ENCODE measurements at places on chromosomes 12 and 14. TPM values are rescaled to one million over a fixed set of nuclear protein-coding genes. Genes with fewer than 3 reads are reported as not detected.

- no peak for DNase-seq
Measured at GRCh38 chr12:120397824-120398540, 29.0 kb upstream of the MSI1 start.

GRCh38 chr14:55514819-55515490, 65.1 kb upstream of the KTN1 start:
- DNase-seq: no peak

GRCh38 chr12:9742661-9743060, 9.8 kb upstream of the CLECL1 start:
- DNase-seq: no peak

SLC8A3 gene
- total RNA-seq: 0.14 TPM

HEBP1 gene
- 63.5 TPM for total RNA-seq

UNC119B gene
- 14.0 TPM for total RNA-seq

DNA sequence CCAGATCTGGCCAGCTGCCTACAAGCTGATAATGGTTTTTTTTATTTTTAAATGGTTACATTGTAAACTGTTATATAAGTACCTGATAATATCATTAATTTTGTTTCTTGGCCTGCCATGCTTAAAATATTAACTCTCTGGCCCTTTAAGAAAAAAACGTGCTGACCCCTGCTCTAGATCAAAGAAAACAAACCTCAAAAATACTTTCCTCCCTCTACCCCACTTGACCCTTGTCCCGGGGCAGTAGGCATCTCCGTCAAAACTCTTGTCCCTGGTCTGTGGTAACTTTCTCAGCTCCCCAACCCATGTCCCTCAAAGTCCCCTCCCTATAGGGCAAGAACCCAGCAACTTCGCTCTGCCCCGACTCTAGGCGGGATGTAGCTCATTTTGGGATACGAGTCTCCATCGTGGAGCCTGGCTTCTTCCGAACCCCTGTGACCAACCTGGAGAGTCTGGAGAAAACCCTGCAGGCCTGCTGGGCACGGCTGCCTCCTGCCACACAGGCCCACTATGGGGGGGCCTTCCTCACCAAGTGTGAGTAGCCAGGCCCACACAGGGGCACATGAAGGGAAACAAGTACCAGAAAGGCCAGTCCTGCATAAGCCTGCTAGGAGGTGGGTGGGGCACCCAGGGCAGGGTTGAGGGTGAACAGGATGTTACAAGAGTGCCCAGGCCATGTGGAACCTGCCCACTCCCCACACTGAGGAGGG, 3.5 kb downstream of the RDH5 start:
- DNase-seq: no peak

CIROP gene
- total RNA-seq: not detected

ZNF705A gene
- total RNA-seq: not detected

GRCh38 chr12:69651922-69652321, 41.2 kb upstream of the LRRC10 start:
- no peak for DNase-seq

LRFN5 gene
- total RNA-seq: 0.81 TPM

- DNase-seq: no peak
Measured at GRCh38 chr12:131061041-131061806, 107.5 kb downstream of the ADGRD1 start.

DNA sequence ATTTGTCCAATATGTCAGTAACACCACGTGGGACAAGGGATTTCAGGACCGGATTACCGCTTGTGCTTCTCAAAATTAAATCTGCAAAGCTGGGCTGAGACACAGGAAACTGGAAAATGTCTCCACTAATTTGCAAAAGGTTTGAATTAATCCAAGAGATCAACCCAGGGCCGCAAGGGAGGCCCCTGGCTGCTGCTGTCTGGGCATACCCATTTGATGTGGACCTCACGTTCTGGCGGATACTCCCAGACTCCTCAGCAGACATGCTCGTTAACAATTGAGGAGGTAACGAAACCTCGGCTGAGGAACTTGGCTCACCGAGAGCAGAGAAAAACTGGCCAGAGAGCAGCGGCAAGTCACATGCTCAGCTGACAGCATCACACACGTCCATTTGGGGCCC, 180.6 kb downstream of the SLC15A4 start:
- no peak for DNase-seq

DNA sequence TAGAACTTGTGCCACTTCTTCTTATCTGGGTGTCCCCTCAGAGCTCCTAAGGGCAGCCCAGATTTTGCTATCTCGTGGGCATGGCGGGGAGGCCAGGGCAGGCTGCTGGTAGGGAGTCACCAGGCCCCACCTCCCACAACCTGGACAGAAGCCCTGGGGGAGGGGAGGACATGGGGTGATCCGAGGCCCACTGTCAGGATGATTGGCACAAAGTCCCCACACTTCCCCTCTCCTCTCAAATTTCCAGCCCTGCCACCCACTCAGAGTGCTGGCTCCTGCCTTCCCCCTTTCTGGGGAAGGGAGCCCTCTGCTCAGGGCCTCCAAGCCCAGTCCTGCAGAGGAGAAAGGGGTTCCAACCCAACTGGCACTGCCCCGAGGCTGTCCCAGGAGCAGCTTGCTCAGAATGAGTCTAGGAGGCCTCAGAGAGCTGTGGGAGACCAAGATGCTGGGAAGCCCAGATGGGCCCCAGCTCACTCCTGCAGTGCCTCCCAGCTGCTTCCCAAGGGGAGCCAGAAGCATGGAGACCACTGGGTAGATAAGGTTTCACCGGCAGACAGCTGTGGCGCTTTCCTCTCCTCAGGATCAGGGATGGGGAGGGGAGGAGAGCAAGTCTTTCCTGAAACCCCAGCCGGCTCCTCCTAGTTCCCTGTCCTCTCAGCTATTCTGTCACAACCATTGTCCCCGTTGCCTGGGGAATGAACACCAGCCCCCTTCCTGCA, 82.8 kb downstream of the B4GALNT3 start:
- DNase-seq: no peak

- DNase-seq: no peak
Measured at GRCh38 chr14:91985521-91986255, 38.2 kb upstream of the FBLN5 start.

HDAC7 gene
- 38.8 TPM for total RNA-seq

Data from Right ventricle myocardium inferior (tissue), 1 donor.